Activated CD8-positive, alpha-beta memory T cell treated with anti-CD3 and anti-CD28 coated beads for 24 hours (primary cell): ENCODE measurements at places on chromosomes 16 and 17.

- DNase-seq, result no peak
Observed at GRCh38 chr17:58398574-58399266, 18.6 kb downstream of the RNF43 start.

DNA sequence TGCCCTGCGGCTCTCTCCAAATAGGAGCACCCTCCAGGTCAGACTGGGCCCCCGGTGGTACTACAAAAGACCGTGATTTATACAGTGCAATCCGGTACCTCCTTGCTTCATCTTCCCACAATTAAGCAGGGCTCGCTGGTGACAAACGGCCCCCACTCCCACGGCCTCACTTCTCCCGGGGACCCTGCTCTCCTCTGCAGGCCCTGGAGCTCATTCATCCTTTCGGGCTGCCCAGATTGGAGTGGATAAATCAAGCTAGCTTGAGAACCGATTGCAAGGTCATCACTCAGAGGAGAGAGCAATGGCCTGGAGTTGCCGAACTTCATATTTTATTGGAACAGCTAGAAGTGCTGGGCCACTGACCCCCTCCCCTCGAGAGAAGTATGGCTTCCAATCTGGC lies 193.5 kb upstream of the IRX6 start:
- no peak for DNase-seq

DNA sequence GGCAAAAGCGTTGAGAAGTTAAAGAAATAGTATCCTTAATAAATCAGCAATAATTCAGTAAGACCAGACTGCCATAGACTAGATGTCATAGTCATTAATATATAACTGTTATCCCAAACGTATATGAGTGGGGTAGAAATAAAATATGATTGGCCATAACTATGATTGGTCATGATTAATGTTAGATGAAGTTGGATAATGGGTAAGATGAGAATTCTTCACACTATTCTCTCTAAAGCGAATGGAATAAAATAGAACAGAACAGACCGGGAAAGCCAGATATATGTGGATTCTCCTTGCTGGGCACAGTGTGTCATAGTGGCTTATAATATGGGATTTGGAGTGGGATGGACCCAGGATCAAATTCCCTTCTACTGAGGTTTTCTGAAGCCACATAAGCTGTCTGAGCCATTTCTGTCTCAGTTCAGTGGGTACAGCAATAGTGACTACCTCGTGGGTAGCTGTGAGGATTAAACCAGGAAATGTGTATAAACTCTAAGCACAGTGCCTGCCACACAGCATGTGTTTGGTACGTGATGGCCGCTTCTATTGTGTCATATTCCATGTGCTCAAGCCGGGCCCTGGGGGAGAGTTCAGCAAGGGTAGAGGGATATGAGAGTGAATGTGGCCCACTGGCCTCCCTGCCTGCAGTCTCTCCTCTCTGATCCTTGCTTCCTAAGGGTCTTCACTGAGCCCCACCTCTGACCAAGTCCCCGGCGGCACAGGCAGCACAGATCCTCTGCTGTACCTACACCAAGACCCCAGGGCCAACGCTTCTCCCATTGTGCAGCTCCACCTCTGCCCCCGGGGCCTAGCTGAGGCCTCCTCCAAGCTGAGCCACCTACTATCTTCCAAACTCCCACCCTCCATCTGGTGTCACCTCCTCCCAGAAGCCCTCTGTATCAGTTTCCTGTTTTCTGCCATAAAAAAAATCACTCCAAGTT lies 3.7 kb downstream of the CETP start:
- DNase-seq, result no peak

- DNase-seq, result no peak
Observed at GRCh38 chr17:77460514-77461046, 319.8 kb downstream of the SEC14L1 start.

DNA sequence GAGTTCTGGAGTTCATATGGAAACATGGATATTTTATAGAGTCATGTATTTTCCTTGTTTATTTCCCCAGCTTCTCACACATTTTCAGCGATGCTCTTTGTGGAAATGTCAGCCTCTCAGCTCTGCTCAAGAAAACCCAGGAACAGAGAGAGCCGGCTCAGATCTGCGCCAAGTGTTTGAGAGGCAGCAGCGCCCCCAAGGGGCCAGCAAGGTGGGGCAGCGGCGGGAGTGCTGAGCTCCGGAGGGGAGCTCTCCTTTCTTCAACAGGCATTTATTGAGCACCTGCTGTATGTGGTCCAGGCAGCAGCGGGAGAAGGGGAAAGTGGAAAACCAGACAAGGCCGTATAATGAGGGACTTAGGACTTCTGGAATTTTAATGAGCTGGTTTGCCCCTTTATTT lies 421.1 kb upstream of the C16orf82 start:
- DNase-seq, result peak; percentile 71

DNA sequence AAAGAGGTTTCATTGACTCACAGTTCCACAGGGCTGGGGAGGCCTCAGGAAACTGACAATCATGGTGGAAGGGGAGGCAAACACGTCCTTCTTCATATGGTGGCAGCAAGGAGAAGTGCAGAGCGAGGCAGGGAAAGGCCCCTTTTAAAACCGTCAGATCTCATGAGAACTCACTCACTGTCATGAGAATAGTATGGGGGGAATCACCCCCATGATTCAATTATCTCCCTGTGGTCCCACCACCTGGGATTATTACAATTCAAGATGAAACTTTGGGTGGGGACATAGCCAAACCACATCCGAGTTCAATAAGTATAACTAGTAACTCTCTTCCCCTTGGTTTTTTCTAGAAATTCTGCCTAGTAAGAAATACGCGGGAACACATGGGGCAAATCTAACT lies 94.9 kb downstream of the AXIN2 start:
- DNase-seq, result no peak

DNA sequence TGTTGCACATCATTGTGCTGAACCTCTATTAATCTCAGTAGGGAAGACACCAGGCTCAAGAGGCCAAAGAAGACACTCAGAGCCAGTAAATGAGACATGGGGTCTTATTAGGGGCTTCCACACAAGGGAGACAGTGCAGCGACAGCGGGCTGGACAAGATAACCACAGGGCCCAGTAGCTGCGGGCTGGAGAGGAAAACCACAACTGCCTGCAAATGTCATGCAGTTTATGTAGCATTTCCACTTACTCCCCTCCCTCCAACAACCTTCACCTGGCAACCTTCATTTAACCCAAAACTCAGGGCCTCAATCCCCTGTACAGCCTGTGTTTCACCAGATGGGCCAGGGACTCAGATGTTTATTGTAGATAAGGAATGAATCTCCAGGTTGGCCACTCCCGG lies 185.6 kb downstream of the UTP18 start:
- no peak for DNase-seq

GRCh38 chr17:19766421-19767270 lies 18.5 kb upstream of the ALDH3A1 start:
- peak; percentile 92 for DNase-seq

DNA sequence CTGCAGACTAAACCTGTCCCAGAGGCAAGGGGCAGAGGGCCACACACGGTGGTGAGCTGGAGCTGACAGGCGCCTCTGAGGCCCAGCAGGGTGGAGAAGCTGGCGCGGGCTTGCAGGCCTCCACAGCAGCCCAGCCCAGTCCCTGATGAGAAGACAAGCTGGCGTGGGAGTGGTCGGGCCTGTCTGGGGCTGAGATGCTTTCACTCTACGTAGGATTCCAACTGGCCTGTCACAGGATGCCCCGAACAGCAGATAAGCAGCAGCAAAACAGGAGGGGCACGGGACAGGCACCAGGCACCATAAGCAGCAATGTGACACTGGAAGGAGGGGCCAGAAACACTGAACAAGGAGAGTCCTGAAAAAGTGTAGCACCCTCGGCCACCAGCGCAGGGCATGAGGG lies 40.1 kb downstream of the PEMT start:
- no peak for DNase-seq

DNA sequence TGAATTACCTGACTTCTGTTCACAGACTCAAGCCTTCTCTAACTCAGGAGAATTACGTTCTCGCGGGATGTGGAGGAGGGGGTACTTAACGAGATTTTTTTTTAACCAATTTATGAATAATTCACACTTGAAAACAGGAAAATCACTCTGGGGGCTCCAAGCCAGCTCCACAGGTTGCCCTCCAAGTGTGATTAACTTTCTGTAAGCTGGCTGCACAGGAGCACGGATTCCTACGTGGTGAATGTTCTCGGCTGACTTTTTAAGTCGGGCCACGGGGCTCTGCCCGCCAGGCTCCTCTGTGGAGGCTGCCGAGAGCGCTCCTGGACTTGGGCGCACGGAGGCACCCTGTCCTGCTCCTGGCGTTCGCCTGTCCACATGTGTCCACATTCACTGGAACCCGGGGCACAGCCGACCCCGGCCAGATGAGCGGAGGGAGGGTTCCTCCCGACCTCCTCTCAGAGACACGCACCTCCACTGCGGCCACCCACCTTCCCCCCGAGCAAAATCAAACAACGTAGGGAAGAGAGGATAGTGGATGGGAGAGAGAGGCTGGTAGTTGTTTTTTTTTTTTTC lies 147.1 kb upstream of the CHMP6 start:
- no peak for DNase-seq

DNA sequence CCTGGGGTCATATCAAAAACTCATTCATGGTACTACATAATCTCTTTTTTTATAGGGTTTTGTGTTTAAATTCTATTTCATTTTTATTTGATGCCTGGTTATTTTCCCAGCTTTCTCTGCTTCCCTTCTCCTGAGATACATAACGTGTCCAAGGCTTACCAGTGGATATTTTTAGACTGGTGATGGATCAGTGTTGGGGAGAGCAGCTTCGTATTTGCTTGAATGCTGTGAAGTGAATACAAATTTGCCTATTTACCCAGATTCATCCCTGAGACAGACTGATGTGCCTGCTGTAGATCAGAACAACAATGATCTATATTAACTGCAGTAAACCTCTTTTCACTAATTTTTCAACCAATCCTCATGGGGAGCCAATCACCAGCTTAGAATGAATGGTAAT lies 43.2 kb upstream of the FOXJ1 start:
- no peak for DNase-seq

DNA sequence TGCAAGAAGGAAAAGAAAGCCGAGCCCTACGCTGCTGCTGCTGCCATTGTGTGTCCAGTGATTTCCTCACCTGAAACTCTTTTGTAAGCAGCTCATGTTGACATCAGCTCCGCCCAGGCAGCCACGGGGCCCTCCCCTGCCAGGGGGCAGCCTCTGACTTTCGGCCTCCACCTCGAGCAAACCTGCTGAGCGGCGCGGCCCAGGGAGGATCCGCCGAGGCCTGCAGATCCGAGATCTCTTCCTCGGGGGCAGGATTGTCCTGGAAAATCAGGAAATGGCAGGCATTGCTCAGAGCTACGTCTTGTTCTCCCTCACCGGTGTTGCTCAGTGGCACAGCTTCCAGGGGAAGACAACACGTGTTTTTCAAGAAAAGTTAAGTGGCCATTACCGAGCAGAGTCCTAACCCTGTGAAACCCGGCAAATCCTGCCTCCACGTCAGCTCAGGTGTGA lies 35.6 kb upstream of the ZNF750 start:
- no peak for DNase-seq

DNA sequence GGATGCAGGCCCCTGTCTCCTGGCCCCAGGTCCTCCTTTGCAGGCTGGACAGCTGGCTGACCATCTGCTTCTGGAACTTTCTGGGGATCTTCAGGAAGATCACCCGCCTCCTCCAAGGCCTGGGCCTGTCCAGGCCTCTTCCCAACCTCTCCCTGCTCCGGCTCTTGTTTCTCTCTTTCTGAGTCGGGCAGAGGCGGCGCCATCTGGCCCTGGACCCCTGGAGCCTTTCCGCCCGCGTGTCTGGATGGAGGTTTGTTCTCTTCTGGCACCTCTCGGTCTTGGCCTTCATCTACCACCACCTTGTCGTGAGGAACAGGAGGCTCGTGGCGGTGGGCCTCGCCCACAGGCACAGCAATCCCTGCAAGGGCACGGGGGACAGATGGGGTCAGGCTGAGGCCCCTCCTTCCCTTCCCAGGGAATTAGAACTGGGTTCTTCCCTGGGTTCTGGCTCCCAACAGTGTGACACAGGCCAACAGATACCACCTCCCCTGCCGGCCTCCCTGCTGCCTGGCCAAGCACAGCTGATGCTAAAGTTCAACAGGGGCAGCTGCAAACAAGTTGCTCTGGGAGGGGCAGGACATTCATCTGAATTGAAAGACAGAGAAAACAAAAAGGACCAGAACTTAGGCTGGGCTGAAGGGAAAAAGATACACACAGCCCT lies 13.3 kb downstream of the NDUFAF8 start:
- DNase-seq, result no peak

GRCh38 chr16:7755347-7755882 lies 422.8 kb downstream of the RBFOX1 start:
- no peak for DNase-seq

DNA sequence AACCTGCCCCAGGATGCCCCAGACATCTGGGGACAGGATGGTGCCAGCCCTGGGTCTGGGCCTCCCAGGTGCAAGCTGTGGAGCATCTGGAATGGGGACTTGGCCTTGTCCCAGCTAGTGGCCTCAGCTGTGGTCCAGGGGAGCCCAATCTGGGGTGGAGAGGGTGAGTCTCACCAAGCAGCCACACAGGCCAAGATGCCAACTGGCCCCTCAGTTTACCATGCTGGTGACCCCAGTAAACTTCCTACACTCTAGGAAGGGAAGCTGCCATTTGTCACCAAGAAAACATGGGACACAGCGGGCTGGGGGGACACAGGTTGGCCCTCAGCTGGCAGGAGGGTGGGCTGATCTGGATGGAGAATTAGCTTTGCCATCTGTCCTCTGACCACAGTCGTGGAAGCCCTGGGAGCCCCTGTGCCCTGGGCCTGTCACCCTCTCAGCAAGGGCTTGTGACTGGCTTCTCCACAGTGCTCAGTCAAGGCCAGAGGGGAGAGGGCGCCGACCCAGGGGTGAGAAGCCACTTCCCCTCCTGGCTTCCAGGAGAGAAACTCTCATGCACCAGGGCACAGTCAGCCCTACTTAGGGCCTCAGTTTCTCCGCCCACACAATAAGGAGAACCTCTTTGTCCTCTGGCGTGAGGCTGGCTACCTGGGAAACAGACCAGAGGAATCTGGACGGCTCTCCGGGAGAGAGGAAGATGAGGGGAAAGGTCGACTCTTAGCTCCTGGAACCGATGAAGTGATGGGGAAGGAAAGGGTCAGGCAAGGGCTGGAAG lies 126.4 kb upstream of the SMURF2 start:
- no peak for DNase-seq

DNA sequence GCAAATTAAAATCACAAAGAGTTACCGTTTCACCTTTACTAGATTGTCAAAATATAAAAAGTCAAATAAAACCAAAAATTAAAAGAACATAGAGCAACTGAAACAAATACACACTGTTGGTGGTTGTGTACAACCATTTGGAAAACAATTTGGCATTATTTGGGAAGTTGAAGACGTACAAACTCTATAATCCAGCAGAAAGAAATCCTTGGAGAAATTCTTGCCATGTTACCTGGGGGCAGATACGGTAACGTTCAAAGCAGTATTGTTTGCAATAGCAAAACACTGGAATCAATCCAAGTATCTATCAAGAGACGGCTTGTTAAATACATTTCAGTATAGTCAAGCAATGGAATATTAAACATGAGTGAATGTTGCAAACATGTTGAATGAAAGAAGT lies 56.7 kb downstream of the TBX4 start:
- DNase-seq, result no peak

DNA sequence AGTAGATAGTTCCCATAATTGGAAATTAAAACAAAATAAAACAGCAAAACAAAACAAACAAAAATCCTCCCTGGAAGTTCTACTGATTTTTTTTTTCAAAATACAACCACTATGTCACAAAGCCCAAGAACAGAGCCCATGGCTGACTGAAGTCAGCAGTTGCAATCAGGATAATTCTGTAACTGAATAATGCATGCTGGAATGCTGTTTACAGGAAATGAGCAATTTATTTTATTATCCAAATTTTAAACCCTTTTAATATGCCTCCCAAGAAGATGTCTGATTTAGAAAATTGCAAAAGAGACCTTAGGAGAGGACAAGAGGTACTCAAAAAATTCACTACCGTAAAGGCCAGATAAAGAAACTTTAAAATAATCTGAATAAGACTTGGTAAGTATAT lies 578.2 kb downstream of the TOX3 start:
- no peak for DNase-seq
